ENCODE measurements at places on chromosomes 3 and 15.
A peak's percentile ranks its signal among the peaks of the same experiment; 100 is the strongest.

- no peak for DNase-seq
Measured at GRCh38 chr3:118180853-118181252, 853.8 kb downstream of the IGSF11 start.

- DNase-seq = peak; percentile 93
Measured at GRCh38 chr15:99565299-99566156, at the start of gene MEF2A. TSS of gene MEF2A (plus strand) at chr15:99565984. CDS start at chr15:99633120, 67,136 bp downstream.

- no peak for DNase-seq
Measured at GRCh38 chr15:63212050-63213004, 22.9 kb downstream of the RAB8B start.

DNA sequence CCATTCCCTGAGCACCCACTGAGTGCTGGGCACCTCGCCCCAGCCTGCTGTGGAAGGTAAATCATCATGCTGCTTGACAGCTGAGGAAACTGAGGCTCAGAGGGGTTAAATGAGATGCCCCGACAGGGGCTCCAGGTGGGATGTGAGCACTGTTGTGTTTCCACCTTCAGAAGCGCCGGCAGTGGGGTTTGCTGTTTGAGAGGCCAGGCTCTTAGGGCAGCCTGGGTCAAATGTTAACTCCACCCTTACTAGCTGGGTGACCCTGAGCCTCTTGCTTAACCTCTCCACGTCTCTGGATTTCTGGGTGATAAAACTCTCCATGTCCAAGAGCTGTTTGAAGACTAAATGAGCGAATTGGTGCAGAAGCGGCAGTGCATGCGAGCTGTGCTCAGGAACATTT, 43.1 kb downstream of the FAM3D start:
- DNase-seq = no peak

- DNase-seq = no peak
Measured at GRCh38 chr3:17478673-17479072, 263.8 kb downstream of the TBC1D5 start.

DNA sequence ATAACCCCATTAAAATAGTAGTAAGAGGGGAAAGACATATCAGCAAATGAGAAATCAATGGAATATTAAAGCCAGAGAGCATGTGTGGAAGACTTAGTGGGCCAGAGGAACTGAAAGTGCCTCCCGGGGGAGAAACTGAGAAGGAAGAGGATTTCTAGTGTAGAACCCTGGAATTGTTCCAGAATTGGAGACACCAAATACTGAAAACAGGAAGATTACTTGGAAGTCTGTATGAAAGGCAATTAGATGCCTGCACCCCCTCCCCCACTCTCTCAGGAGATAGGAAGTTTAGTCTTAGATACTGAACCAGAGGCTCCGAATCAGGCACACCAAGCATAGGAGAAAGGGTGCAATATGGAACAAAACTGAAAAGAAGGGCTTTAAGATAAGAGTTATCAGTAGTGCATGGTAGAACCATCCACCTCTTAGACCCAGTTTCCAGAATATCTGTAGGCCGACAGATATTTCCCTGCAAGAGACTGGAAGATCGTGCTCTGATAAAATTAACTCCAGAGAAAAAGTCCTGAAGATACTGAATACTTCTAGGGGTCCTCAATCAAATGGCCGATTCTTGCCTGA, 32.4 kb downstream of the KLHL18 start:
- DNase-seq = no peak

GRCh38 chr15:52622791-52623190, 54.0 kb upstream of the ARPP19 start:
- no peak for DNase-seq

GRCh38 chr3:157075693-157076420, 84.1 kb downstream of the CCNL1 start:
- DNase-seq = no peak

GRCh38 chr15:59994888-59995557, 9.1 kb upstream of the FOXB1 start:
- DNase-seq = no peak

- no peak for DNase-seq
Measured at GRCh38 chr3:65534805-65535204, 503.9 kb downstream of the MAGI1 start.

DNA sequence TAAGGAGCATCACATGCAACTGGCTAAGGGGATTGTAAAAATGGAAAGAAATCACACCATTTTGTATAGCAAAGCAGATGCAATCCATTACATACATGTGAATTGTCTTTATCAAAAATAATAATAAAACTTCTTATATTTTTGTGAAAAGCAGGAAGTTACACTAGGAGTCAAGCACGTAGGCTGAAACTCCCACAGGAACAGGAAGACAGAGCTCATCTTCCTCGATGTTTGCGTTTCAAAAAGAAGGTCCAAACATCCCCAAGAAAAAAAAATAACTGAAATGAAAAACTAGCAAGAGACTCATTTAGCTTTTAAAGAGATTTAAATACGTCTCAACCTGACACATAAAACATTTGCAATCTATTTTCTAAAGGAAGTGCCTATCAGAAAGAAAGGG, 106.6 kb downstream of the TGFBR2 start:
- no peak for DNase-seq

DNA sequence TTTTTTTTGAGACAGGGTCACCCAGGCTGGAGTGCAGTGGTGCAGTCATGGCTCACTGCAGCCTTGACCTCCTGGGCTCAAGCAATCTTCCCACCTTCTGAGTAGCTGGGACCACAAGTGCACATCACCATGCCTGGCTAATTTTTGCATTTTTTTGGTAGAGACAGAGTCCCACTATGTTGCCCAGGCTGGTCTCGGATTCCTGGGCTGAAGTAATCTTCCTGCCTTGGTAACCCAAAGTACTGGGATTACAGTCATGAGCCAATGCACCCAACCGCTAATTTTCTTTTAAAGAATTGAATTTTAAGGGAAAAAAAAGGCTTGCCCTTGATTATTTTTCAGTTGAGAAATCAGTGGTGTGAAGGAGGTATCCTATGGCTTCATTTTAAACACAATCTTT, 334.0 kb downstream of the SOX2 start:
- DNase-seq = no peak

- DNase-seq = no peak
Measured at GRCh38 chr15:34725556-34725955, 29.2 kb downstream of the GJD2 start.

GRCh38 chr3:176286476-176287085, 910.7 kb downstream of the TBL1XR1 start:
- no peak for DNase-seq

DNA sequence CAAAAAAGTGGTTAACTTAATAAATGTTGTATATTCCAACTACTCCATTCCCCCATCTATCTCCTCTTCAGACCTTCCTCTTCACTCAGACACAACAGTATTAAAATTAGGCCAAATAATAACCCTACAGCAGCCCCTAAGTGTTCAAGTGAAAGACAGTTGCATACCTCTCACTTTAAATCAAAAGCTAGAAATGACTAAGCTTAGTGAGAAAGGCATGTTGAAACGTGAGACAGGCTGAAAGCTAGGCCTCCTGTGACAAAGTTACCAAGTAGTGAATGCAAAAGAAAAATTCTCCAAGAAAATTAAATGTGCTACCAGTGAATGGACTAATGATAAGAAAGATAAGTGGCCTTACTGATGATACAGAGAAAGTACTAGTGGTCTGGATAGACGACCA, 71.7 kb downstream of the ANKRD28 start:
- no peak for DNase-seq

DNA sequence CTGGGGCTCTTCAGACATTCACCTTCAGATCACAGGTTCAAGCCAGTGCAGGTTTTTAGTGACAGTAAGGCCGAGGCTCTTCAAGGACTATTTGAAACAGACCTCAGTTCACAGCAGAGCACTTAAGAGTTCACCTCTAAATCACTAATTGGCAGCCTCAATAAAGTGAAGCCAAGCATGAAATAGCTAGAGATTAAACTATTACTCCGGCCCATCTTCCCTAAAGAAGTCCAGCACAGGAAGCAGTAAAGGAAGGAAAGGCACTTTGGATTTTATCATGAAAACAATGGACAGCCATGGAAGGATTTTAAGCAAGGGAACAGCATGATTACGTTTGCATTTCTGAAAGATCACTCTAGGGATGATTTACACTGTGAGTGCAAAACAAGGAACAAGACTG, 27.6 kb upstream of the ARL6 start:
- DNase-seq = no peak

- no peak for DNase-seq
Measured at GRCh38 chr3:32937331-32937730, 14.1 kb upstream of the CCR4 start.

DNA sequence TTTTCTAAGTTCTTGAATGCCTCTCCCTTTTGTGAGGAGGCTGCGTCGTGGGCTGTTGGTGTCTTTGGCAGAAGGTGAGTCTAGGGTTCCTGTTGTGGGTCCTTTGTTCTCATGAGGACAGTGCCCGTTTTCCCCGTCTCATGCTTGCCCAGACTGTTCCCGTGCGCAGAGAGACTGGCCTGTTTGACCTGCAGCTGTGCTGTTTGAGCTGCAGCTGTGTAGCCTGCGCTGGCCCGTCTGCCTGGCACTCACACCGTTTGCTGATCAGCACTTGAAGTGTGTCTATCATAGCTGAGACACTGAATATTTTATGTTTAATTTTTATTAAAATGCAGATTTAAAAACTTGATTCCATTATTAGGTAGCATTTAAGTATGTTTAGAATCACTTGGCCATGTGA, 9.9 kb downstream of the GOLGA6L2 start:
- DNase-seq = no peak

- DNase-seq = no peak
Measured at GRCh38 chr3:120487191-120487650, 36.4 kb upstream of the FSTL1 start.

GRCh38 chr3:16176391-16177030, 2.0 kb downstream of the GALNT15 start:
- DNase-seq = no peak

- DNase-seq = no peak
Measured at GRCh38 chr15:39142500-39142899, 438.4 kb upstream of the THBS1 start.

DNA sequence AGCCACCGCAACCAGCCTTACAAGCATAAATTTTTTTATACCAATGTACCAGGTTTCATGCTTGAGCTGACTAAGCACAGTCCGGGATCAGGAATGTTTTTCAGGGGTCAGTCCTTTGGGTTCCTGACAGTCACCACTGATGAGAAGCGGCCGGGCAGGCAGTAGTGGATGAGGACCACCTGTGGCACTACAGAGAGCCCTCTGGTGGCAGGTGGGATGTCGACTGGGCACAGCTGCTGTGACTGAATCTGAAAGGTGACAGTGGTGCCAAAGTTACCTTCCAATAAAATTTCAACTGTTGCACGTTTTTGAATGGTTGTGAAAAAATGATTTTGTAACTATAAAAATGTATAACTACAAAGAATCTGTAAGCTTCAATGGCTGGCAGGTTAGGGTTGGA, 34.0 kb downstream of the TPRA1 start:
- peak; percentile 72 for DNase-seq

DNA sequence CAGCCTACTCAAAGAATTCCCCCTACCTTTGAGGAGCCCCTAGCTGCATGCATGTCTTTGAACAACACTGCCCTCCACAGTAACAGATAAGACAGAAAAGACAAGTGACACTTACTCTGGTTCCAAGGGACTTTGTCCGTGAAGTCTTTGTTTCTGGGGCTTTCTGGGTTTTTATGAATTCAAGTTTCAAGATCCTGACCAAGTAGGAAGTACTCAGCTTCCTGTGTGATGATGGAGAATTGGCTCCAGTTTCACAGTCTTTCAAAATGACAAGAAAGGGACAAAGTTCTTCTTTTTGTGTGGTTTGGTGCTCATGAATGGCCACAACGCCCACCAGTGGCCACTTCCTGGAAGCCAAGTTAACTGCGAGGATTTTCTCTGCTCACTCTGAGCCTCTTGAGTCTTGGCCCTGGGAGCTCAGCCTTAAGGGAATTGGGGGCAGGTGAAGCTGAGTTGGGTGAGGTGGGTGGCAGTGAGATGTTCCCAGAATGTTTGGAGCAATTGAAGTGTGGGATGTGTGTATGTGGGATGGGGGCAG, at the start of gene CCR1:
Gene CCR1, minus strand, starts transcription at position 147 of the 538 bp plus-strand sequence. CDS start 4,000 bp downstream, outside the sequence.
- DNase-seq = peak; percentile 59

GRCh38 chr3:33364531-33365128, 75.6 kb downstream of the UBP1 start:
- no peak for DNase-seq

- no peak for DNase-seq
Measured at GRCh38 chr15:41241221-41241964, 10.3 kb downstream of the CHP1 start.

- no peak for DNase-seq
Measured at GRCh38 chr15:100831467-100831866, 48.2 kb upstream of the ALDH1A3 start.

- DNase-seq = no peak
Measured at GRCh38 chr15:69691307-69692015, 238.8 kb downstream of the RPLP1 start.

DNA sequence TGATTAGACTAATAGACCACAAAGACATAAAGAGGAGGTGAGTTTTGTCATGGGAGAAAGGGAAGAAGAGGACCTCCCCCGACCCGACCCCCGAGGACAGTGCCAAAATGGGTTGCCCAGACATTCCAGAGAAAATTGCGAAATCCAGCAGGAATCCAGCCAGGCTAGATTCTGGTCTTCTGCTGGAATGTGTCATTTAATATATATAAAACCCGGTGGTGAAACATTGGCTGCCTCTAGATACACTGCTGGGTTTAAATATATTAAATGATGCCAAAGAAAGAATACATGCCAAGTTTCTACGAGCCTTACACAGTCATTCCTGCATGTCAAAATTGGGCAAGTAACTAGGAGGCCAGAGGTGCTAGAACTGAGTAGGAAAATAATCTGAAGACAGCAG, 45.3 kb upstream of the SPESP1 start:
- peak; percentile 52 for DNase-seq

- DNase-seq = peak; percentile 60
Measured at GRCh38 chr3:170809007-170809974, 60.7 kb downstream of the RPL22L1 start.

DNA sequence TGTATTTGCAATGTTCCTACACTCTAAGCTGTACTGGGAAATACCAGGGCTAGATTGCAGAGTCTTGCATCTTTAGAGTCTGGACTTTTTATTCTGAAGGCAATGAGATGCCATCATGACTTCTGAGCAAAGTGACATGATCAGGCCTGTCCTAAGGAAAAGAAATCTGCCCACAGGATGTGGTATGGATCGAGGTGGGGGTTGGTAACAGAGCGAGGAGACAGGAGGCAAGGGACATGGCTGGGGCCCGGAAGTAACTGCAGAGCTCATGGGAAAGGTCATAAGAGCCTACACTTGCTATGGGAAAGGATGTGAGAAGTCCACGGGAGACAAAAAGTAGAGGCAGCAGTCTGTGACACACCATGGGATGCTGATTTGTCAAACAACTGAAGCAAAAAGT, 121.5 kb downstream of the OXNAD1 start:
- no peak for DNase-seq

GRCh38 chr15:75143738-75144334, 57.8 kb upstream of the C15orf39 start:
- no peak for DNase-seq

DNA sequence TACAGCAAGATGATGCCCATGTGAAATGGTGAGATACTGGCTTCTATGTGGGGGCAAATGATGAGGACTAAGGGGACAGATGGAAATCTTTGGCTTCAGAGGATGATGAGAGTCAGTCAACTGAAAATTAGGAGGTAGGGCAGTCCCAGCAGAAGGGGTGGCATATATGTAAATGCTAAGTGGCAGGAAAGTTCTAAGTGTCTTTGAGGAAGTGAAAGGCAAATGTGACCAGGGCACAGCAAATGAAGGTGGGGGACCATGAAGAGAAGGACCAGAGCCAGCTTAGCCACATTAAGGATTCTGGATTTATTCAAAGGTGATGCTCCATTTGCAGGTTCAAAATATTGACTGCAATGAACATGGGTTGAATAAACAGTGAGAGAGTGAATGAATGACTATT, 29.2 kb upstream of the LIMD1 start:
- no peak for DNase-seq

GRCh38 chr3:52136513-52136912, 17.7 kb downstream of the POC1A start:
- DNase-seq = no peak

GRCh38 chr3:186067360-186068242, 41.3 kb downstream of the ETV5 start:
- DNase-seq = no peak

Data from iPS-NIHi11 (cell line).